Stimulated activated CD4-positive, alpha-beta T cell treated with anti-CD3 and anti-CD28 coated beads, Interleukin-1b, Interleukin-23, amount 100 ng/mL, for 4 hours (primary cell): ENCODE measurements at places on chromosomes 16 and 17.

DNA sequence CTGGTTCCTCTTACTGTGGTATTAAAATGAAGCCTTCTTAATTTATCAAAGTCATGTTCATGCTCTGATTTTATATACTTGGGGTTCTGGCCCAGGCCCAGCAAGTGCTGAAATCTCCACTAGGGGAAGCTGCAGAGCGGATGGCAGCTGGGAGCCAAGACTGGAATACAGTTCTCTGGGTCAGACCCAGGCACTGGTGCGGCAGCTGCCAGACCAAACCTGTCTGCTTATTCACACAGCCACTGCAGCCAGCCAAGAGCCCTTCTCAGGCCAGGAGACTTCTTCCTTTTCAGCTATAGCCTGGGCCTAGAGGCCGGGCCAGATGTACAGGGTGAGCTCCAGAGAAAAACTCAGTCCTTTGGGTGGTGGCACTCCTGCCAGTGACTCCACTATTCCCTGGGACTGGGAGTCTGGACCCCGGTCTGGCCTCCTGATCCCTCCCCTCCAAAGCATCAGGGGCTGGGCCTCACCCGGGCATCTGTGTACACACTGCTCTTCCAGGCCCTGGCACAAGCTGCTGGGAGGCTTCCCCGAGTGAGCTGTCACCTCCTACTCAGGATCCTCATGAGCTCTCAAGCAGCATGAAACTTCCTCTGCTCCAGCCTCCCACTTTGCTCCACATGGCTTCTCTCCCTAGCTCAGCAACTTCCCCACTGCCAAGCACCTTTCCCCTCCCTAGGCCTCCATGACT lies 24.4 kb downstream of the ATP6V0D1 start:
- DNase-seq = no peak

GRCh38 chr17:32114536-32114935 lies 27.8 kb upstream of the RHOT1 start:
- DNase-seq = no peak

DNA sequence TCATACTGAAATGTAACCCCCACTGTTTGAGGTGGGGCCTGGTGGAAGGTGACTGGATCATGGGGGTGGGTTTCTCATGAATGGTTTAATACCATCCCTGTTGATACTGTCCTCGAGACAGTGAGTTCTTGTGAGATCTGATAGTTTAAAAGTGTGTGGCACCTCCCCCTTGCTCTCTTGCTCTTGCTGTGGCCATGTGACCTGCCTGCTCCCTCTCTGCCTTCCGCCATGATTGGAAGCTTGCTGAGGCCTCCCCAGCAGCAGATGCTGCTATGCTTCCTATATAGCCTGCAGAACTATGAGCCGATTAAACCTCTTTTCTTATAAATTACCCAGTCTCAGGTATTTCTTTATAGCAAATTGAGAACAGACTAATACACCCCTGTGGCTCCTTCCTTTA lies 40.6 kb downstream of the STAT3 start:
- no peak for DNase-seq

DNA sequence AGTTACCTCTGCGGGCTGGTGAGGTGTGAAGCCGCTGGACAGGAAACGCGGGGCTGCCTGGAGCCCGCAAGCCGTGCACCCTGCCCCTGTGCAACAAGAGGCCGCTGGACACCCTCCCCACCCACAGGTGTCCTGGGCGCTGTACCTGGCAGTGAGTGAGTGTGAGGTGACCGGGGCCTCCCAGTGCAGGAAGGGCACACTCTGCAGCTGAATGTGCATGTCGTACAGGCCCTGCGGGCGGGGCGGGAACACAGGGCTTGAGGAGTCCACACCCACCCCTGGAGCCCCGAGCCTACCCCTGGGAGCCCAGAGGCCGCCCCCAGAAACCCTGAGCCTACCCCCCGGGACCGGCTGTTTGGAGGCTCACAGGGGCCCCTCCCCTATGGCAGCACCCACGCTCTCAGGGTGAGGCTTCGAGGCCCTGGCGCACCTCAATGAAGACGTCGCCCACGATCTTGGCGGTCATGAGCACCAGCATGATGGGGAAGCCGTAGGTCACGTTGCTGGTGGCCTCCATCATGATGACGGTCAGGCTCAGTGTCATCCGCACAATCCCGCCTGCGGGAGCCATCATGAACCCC lies 4.3 kb upstream of the CCDC154 start:
- DNase-seq = no peak

DNA sequence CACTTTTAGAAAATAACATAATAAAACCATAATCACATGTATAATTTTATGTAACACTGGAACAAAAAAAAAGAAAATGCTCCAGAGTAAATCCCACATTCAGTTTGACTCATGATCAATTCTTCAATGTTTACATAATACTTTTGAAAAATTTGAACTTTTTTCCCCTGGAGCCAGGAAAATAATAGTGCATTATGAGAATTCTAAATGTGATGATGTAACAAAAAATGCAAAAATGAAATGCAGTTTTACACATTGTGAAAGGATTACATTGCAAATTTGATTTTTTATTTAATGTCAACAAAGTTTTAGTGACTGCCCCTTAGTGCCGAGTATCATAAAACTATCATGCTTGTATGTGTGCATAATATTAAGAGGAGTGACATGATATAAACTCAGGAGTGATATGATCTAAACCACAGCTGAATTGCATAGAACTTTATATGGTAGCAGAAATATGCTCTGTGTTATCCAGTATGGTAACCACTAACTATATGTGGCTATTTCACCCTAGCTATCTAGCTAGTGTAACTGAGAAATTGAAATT lies 238.2 kb downstream of the CDH8 start:
- DNase-seq = no peak

- DNase-seq = no peak
Observed at GRCh38 chr17:39144416-39144840, 7.0 kb downstream of the PLXDC1 start.

DNA sequence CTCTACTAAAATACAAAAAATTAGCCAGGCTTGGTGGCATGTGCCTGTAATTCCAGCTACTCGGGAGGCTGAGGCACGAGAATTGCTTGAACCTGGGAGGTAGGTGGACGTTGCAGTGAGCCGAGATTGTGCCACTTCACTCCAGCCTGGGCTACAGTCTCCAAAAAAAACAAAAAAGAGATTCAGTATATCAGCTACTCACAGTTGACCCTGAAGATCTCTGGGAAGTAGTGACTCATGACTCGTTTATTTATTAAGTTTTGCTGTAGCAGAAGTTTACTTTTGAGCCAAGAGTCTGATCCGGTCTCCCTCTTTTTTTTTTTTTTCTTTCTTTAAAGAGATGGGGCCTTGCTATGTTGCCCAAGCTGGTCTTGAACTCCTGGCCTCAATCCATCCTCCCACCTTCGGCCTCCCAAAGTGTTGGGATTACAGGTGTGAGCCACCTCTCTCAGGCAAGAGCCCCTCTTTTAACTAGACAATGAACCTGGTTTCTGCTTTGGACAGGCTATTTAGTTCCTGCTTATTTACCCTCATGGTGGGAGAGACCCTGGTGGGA lies 4.4 kb downstream of the MVP start:
- no peak for DNase-seq

DNA sequence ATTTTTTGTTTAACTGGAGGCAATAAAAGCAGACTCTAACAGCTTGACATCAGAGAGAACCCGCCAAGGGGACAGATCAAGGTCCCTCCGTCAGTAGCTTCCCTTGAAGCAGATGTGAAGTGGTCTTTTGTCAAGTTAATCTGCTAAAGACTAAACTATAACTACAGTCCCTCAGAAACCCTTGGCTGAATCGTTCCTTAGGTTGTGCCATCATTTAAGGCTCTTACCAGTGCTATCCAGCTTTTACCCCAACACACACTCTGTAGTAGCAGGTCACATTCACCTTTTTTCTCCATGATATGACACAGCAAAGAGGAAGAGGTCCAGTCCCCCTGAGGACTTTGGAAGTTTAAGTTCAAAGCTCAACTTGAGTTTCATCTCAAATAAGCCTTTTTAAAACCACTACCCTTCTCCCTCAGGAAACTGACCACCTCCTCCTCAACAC lies 49.7 kb downstream of the ERN1 start:
- no peak for DNase-seq

DNA sequence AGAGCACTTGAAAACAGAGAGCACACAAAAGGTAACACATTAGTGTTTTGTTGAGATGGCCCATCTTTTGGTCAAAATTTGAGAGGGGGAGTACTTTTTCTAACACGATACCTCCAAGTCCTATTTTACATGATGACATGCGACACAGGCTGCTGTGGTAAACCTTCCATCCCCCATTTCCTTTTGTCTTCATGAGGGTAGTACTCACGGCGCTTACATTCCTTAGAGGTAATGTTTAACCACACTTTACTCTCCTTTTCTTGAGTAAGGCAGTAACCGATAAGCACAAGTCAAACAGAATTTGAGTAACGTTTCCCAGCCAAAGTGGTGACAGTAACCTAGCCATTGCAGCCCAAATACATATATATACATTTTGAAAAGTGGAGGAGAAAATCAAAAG lies 35.8 kb upstream of the PITPNM3 start:
- no peak for DNase-seq

GRCh38 chr16:86651823-86652222 lies 73.5 kb downstream of the FOXL1 start:
- no peak for DNase-seq

GRCh38 chr16:70664325-70665112 lies 18.2 kb downstream of the IL34 start:
- DNase-seq = no peak

DNA sequence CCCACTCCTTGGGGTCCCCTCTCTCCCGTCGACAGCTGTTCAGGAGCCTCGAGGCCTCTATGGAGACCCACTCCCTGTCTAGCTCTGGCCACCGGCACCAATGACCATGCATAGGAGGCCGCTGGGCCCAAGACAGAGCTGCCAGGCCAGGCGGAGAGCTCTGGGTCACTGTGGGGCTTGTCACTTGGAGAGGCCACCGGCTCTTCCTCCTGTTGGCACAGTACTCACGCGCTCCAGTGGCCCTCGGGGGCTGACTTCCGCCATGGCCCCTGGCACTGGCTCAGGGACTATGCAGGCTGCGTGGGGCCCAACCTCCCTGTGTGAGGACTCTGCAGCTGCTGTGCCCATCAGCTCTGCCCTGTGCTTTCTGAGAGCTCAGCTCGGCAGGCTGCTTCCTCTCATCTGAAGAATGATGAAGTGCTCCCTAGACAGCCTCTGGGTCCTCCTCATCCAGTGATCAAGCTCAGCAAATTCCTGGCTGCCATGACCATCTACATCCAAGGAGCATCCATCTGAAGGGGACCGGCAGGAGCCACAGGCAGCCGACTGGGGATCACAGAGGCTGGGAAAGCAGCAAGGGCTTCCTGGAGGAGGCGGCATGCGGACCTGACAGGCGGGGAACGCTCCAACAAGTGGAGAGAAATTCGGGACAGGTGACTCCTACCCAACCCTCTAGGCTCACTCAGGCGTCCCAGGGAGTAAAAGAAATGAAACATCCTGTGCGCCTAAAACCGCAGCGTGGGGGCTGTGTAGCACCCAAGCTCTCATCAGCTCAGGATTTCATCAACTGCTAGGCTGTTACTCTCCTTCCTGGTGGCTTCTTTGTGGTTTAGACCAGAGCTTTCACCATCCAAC lies 16.8 kb downstream of the GALNS start:
- no peak for DNase-seq

GRCh38 chr16:4103745-4104144 lies 12.5 kb downstream of the ADCY9 start:
- no peak for DNase-seq

DNA sequence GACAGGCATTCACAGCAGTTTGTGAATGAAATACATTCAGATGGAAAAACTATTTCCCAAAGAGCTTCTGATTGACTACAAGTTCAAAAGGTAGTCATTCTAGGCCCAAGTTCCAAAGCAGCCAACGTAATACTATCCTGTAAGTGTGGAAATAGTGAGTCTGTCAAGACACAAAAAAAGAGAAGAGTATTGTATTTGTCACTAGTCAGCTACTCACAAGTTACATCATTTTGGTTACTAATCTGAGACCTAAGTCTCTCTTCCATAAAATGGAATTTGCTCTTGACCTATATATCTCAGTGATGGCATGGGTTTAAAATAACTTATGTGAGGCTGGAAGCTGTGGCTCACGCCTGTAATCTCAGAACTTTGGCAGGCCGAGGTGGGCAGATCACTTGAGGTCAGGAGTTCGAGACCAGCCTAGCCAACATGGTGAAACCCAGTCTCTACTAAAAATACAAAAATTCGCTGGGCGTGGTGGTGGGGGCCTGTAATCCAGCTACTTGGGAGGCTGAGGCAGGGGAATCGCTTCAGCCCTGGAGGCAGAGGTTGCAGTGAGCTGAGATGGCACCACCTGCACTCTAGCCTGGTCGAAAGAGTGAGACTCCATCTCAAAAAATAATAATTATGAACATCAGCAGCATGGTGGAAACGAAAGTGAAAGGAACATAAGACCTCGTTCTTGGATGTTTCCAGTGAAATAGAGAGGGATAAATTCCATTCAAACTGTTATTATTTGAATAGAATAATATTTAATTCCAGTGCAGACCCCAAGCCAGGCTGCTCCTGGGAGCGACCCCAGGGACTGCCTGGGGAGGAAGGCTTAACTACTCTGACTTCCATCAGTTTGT lies 2.9 kb downstream of the CMC2 start:
- DNase-seq = no peak

- DNase-seq = no peak
Observed at GRCh38 chr16:14308368-14308723, 237.2 kb downstream of the MRTFB start.

DNA sequence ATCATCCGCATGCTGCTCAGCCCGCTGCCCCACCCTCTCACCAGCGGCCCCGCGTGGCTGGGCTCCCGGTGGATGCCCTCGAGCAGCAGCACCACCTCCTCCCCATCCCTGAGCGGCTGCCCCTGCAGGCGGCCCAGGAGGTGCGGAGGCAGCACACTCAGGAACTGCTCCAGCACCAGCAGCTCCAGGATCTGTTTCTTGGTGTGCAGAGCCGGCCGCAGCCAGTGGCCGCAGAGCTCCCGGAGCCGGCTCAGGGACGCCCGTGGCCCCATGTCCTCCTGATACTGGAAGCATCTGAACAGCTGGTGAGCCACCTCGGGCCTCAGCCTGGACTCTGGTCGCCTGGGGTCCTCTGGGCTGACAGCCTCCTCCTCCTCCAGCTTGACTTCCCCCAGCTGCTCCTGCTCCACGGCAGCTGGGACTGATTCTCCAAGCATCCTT lies 6.6 kb downstream of the ZSCAN10 start:
- no peak for DNase-seq

- DNase-seq = no peak
Observed at GRCh38 chr17:71338396-71338795, 782.4 kb upstream of the SOX9 start.

DNA sequence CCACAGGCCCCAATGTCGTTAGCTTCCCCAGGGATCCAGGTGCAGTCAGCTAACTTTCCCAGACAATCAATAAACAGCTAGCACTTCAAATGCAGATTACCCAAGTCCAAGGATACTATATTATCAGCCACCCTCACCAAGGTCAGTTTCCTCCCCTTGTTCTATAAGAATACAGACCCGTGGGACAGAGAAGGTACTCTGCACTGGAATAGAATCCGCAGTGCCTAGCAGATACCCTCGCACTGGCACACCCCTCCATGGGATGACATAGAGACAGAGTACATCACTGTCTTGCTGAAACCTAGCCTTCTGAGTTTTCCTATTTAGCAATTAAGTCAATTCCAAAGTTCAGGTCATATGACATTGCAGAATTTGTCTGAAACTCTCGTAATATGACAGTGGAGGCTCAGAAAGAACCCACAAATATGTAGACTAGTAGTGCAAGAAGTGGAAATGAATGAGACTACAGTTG lies 40.0 kb upstream of the ABCA10 start:
- no peak for DNase-seq
